ENCODE measurements at places on chromosomes 6 and 20. TPM values are rescaled to one million over a fixed set of nuclear protein-coding genes. Genes with fewer than 3 reads are reported as not detected.

VGLL2 gene
- total RNA-seq, result 0.77 TPM

THEMIS gene
- total RNA-seq, result not detected

C6orf58 gene
- total RNA-seq, result 0.82 TPM

SLC17A9 gene
- 7.0 TPM for total RNA-seq

BCAS1 gene
- total RNA-seq, result 0.05 TPM

MYO6 gene
- 135 TPM for total RNA-seq

NCOA7 gene
- 26.2 TPM for total RNA-seq

C6orf136 gene
- total RNA-seq, result 15.1 TPM

DBNDD2 gene
- total RNA-seq, result 2.0 TPM

ULBP1 gene
- total RNA-seq, result 24.8 TPM

BTNL2 gene
- not detected for total RNA-seq

PANK2 gene
- 53.7 TPM for total RNA-seq

DOK5 gene
- 0.26 TPM for total RNA-seq

NHLRC1 gene
- total RNA-seq, result 0.64 TPM

HCRTR2 gene
- not detected for total RNA-seq

XKR7 gene
- total RNA-seq, result 0.23 TPM

DNAAF9 gene
- 18.8 TPM for total RNA-seq

LPA gene
- total RNA-seq, result not detected

CHD6 gene
- 71.8 TPM for total RNA-seq

GCNT2 gene
- total RNA-seq, result 71.1 TPM

SOX12 gene
- total RNA-seq, result 64.7 TPM

RSPO3 gene
- 0.59 TPM for total RNA-seq

MRAP2 gene
- total RNA-seq, result 5.1 TPM

EFCAB8 gene
- 1.1 TPM for total RNA-seq

HLA-DMA gene
- total RNA-seq, result 13.0 TPM

FOXQ1 gene
- total RNA-seq, result 0.67 TPM

ATP6V1G2 gene
- total RNA-seq, result 1.8 TPM

LY6G6C gene
- 0.28 TPM for total RNA-seq

CALHM5 gene
- 7.2 TPM for total RNA-seq

WFDC5 gene
- total RNA-seq, result not detected

PHACTR1 gene
- 39.9 TPM for total RNA-seq

CTCFL gene
- total RNA-seq, result 0.21 TPM

CABLES2 gene
- total RNA-seq, result 9.3 TPM

TRIM10 gene
- not detected for total RNA-seq

PKIG gene
- 184 TPM for total RNA-seq

POFUT1 gene
- total RNA-seq, result 43.5 TPM

ARMH2 gene
- total RNA-seq, result not detected

KIF13A gene
- 139 TPM for total RNA-seq

CFB gene
- total RNA-seq, result not detected

CLPSL1 gene
- not detected for total RNA-seq

FOXS1 gene
- total RNA-seq, result 9.6 TPM

ZNF831 gene
- 0.56 TPM for total RNA-seq

LHFPL5 gene
- not detected for total RNA-seq

DLK2 gene
- total RNA-seq, result 0.18 TPM

IPCEF1 gene
- total RNA-seq, result 18.8 TPM

SYTL3 gene
- total RNA-seq, result 0.77 TPM

PCNA gene
- 77.1 TPM for total RNA-seq

TNNC2 gene
- total RNA-seq, result not detected

All from endothelial cell (in vitro differentiated cells).